Effector CD8-positive, alpha-beta T cell (primary cell): ENCODE measurements at places on chromosomes 1 and 21.

DNA sequence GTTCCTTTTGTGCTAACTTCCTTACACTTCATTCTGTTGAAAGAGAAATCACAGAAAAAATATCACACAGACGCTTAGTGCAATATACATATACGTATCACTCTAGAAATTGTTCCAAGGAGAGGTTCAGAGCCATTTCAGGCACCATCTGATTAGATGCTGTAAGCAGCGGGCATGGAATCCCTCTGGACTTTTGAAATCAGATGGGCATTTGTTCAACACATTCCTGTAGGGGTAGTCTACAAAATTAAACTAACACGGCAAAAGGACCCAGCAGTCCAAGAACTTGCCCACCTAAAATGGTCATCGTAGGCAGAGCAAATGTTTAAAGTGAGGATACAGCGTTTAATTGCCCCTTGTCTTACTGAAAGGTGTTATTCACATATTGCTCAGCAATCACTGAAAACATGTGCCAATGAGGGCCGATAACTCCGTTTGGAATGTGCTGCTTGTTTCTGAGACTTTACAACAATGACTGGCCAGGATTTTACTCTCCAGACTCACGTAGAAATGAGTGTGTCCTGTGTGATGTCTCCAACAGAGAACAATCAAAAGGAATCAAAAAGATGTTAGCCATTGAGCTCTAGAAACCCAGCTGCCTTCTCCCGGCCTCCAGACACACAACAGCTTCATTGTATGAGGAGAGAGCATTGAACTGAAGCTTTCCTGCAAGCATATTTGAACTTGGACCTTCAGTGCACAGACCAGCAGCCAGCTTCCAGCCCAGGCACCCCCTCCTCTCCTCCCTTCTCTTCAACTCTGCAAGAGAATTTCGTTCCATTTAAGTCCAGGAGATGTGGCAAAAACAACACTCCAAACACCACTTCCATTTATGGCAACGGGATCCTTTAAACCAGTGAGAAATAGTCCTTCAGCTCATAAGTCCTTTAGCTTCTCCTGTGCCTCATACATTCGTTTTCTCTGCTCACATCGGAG lies 32.1 kb upstream of the ADORA3 start:
- no peak for DNase-seq

DNA sequence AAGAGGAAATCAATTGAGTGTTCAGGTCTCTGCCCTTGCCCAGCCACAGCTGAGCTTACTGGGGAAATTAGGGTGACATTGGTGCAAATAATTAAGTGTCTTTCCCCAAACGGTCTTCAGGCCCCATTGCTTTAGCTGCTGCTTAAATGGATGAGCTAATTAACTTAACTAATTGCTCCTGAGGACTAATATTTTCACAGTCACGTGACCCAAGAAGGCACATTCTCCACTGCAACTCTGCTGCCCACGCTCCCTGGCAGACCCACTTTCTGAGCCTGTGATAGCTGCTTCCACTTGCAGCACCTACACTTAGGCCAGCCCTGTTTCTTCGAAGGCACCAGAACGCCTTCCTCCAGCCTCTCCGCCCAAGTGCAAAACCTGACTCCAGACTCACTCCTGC lies 56.2 kb downstream of the SYT2 start:
- no peak for DNase-seq

- no peak for DNase-seq
Measured at GRCh38 chr1:205709059-205709398, 28.7 kb upstream of the SLC45A3 start.

GRCh38 chr1:192941722-192942411 lies 117.3 kb downstream of the UCHL5 start:
- no peak for DNase-seq

- no peak for DNase-seq
Measured at GRCh38 chr1:165763442-165763841, 5.2 kb downstream of the TMCO1 start.

GRCh38 chr1:38253314-38253713 lies 206.7 kb upstream of the POU3F1 start:
- no peak for DNase-seq

DNA sequence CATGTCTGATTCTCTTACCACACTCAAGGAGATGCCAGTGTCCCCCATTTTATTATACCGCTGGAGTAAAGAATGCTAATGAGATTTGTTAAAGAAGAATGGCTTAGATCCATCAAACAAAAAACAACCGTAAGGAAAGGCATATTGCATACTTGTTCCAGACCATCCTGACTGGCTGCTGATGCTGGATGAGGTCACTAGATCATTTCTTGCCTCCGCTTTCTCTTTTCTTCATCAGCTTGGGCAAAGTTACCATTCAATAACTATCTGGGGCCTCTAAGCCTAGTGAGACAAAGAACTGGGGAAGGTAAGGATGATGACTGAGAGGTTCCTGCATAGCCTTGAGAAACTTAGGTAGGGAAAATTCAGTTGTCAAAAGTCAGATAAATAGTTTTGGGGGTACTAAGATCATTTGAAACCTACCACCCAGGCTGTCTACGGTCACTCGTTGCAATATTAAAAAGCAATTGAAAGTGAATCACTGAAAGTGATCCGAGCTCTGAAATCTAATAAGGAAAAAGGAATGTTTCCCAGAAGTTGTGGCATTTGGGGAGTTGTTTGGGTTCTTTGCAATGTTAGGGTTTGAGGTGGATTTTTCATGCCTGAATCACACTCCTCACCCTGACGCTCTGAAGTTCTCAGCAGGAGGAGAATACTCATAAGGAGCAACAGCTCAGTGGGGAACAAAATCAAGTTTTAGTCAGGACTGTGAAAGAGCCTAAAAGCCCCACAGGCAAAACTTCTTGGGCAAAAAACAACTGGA lies 176.8 kb downstream of the HHIPL2 start:
- DNase-seq: no peak

DNA sequence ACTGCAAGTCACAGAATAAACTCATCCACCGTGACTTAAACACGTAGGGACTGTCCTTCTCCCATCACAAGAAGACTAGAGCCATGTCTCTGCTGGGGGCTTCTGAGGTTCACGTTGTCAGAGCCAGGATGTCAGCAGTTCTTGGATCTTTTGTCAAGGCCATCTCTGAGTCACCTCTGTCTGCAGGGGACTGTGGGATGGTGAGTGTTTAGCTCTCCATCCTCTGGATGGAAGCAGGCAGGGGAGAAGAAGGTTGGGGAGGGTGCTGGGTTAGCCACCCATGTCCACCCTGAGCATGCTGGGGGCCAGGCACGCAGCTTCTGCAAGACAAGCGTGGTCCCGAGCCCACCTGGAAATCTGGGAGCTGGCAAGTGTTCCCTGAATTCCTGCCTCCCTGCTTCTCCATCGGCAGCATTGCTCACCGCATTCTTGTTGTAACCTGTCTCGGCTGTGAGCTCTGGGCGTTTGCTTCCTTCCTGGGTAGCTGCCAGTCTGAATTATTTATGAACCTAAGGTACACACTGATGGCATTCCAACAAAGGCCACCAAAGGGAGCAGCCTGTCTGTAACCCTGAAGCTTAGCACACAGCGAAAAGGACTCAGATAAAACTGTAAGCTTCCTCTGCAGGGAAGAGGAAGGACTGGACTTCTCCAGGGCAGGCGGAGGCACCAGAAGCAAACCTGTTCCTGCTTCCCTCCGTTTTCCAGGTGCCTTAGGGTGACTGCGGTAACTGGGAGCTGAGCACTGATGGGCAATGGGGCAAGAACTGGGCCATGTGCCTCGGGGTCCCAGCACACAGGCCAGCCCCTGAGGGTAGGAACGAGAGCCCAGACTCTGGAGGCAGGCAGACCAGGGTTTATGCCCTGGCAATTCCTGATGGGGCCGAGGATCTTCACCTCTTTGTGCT lies 88.6 kb downstream of the RIPK4 start:
- DNase-seq: no peak

GRCh38 chr1:53462769-53463501 lies 3.7 kb downstream of the DMRTB1 start:
- DNase-seq: no peak
